ENCODE measurements at places on chromosomes 2 and 18.

DNA sequence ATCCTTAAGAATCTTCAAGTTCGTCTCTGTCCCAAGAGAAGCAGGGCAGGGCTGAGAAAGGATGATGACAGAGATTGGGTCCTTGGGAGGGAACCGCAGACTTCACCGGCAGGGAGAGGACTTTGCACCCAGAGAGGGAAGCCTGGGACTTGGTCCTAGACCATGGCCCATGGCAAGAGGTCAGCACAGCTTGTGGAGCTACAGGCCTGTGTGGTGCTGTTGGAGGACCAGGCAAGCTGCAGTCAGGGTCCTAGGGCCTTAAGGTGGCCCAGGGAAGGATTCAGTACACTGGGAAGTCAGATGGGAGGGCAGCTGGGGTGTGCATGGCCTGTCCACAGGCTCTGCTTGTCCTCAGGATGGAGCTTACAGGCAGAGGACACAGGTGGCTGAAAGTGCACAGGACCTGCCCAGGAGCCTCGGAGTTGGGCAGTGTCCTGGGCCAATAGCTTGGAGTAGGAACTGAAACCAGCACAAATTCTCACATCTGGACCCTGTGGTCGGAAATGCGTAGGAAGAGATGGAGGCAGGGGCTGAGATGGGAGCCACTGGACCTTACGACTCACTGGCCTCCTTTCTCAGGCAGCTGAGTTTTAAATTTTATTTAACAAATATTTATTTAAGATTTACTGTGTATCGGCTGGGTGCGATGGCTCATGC, 56.4 kb upstream of the TCF7L1 start:
- DNase-seq = no peak

DNA sequence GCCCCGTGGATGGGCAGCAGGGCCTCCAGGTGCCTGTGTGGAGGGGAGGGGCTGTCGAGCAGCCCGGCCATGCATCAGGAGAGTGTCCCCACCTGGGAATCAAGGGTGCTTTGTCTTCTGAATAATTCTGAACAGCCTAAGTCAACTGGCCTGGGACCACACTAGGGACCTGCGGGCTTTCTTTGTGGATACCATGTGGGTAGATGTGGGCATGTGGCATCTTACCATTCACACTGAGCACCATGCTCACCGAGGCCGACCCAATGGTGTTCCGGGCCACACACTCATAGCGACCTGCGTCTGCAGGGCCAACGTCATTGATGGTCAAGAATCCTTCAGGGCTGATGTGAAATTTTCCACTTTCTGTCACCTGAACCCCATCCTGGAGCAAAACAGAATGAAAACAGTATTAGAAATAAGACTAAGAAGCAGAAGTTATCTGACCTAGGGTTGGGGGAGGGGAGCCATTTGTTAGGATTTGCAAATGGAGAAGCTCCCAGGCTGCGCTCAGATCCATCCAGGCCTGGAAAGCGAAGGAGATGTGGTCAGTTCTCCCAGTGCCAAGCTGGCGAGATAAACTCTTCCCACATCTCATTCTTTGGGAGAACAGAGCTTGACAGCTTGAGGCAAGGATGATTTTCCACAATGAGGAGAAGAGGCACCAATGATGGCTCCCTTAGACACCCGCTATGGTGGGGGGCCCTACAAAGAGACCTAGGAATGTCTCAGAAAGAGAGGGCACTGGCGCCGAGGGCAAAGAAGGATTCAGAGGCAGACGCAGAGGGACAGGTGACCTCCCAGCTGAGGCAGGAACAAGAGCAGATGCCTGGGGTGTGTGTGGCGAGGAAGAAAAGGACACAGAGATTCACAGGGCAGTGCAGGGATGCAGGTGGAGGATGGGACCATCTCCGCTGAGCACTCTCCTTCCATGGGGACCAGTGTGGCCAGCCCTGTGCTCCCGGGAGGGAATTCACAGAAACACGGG, 83.4 kb downstream of the PXDN start:
- no peak for DNase-seq

DNA sequence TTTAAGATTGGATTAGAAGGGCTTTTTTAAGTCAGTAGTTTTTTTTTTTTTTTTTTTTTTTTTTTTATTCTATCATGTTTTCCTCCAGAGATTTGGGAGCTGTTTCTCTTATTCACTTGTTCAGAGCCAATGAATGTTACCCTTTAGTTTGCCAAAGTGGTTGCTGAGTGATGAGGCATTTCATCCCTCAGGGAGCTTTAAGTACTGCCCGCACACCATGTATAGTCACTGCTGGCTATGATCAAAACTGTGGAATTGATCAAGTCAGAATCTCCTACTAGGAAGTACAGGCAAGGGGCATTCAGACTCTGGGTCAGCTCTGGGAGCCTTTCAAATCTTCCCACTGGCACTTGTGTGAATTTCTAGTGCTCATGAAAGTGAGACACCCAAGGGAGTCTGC, 201.6 kb downstream of the IKZF2 start:
- no peak for DNase-seq

- peak; percentile 87 for DNase-seq
These were observed 29.1 kb upstream of the ZC3H15 start for GRCh38 chr2:186456941-186457340.

DNA sequence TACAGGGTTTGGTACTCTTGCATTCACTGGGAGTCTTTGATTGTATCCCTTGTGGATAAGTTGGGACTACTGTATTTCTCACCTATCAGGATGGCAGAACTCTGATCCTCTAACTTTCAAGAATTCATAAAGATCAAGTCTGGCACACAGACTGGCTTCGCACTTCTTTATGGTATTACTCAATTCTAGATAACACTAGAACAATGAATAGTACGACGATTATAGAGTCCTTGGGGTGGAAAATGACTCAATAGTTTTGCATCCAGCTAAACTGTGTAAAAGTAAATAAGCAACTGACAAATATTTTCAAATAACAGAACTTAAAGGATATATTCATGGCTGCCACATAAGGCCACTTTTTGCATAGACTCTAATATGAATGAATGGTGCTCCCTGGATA, 103.4 kb upstream of the MEX3C start:
- no peak for DNase-seq

- peak; percentile 31 for DNase-seq
These were observed 295.4 kb downstream of the CELF4 start for GRCh38 chr18:37270038-37270665.

DNA sequence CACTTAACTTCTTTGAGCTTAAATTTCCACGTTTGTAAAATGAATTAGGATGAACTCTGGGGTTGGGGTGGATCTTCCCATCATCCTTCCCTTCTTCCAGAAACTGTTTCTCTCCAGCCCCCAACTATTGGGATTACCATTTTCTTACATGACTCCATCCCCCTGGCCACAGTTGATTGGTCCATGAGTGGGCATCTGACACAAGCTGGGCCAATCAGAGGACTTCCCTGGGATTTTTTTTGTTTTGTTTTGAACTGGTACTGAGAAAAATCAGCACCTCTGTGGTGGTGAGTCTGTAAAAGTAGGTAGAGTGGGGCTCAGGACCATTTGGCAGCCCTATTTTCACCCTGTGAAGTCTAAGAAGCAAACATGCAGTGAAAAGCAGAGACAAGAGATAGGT, 118.0 kb upstream of the SERTAD2 start:
- DNase-seq = no peak

GRCh38 chr2:225002039-225002655, 40.1 kb downstream of the DOCK10 start:
- DNase-seq = peak; percentile 78

- no peak for DNase-seq
These were observed 352.8 kb downstream of the RNF144A start for GRCh38 chr2:7270011-7270431.

GRCh38 chr2:17733599-17733998, 20.0 kb downstream of the SMC6 start:
- DNase-seq = no peak

DNA sequence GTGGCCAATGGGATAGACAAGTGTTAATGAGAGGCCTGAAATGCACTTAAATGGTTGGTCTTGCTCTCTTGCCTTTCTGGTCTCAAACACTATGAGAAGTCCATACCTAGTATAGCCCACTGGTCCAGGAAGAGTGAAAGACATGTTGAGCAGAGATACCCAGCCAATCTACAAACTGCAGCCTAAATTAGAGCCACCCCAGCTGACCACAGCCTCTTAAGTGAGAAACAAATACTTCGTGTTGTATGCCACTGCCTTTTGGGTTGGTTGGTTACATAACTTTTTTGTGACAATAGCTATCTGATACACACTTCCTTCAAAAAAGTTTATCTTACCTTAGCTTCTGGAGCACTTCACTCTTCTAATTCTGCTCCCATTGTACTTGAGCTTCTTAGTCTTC, 8.8 kb upstream of the EXOC6B start:
- DNase-seq = no peak

- DNase-seq = no peak
These were observed 6.3 kb downstream of the BOK start for GRCh38 chr2:241564596-241565410.

GRCh38 chr18:46257366-46257765, 153.2 kb downstream of the HAUS1 start:
- DNase-seq = peak; percentile 32

DNA sequence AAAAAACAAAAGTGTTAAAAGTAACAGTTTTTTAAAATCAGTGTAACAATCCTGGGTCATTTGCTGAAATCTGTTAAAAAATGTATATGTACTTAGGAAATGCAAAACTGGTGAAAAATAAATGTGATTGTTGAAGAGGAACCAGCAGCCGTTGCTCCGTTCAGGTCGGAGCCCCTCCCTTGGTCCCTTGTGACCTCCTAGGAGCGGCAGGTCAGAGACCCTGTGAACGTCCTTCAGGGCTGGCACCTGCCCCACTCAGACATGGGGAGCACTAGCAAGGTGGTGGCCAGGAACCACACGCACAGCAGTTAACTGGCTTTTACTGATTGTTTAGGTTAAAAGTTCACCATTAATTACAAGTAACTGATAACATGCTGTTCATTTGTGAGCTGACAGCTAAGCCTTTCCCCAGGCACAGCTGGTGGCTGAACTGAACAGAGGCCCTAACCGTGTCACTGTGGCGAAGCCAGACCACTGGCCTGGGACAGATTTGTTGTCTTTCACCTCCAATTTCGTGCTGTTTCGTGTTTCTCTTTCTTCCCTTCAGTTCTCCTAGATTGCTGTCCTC, 159.2 kb upstream of the ALKAL2 start:
- DNase-seq = no peak

GRCh38 chr2:144346229-144346628, 173.7 kb downstream of the ZEB2 start:
- no peak for DNase-seq

DNA sequence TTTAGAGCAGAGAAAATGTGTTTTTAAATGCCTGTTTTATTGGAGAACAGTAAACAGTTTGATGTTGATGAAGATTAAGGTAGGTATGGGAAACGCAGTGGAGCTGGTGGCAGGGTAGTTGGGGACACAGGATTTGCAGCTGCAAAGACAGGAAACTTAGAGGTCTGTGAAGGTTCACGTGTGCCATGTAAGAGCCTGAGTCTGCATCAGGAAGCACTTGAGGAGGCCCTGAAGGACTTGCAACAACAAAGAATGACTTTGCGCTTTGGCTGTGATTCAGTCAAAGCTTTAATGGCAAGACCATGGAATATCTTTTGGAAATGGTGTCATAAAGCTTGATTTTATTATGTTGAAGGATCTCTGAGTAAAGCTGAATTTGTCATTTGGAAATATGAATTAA, 347.6 kb upstream of the KCNJ3 start:
- DNase-seq = no peak

- no peak for DNase-seq
These were observed 194.9 kb upstream of the CHAC2 start for GRCh38 chr2:53572696-53573095.

- no peak for DNase-seq
These were observed 609.4 kb upstream of the CNTNAP5 start for GRCh38 chr2:123415678-123416077.

- peak; percentile 92 for DNase-seq
These were observed 12.7 kb downstream of the TTC39C start for GRCh38 chr18:24027156-24027827.

DNA sequence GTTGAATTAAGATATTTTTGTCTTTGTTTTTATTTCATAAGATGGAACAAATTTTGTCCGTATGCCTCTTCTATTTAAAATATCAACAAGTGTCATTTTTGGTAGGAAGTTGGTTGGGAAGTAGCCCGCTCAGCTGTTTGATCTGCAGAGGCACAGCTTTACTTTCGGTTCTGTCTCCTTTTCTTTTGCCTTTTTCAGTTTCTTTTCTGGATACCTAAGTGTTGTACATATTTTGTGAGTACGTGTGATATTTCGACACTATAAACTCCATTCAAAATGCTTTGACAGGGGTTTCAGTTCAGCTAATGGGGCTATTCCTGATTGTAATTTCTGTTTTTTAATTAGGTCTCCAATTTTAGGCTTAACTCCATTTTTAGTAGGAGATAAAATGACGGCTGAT, 1785.0 kb upstream of the LRRTM1 start:
- no peak for DNase-seq

DNA sequence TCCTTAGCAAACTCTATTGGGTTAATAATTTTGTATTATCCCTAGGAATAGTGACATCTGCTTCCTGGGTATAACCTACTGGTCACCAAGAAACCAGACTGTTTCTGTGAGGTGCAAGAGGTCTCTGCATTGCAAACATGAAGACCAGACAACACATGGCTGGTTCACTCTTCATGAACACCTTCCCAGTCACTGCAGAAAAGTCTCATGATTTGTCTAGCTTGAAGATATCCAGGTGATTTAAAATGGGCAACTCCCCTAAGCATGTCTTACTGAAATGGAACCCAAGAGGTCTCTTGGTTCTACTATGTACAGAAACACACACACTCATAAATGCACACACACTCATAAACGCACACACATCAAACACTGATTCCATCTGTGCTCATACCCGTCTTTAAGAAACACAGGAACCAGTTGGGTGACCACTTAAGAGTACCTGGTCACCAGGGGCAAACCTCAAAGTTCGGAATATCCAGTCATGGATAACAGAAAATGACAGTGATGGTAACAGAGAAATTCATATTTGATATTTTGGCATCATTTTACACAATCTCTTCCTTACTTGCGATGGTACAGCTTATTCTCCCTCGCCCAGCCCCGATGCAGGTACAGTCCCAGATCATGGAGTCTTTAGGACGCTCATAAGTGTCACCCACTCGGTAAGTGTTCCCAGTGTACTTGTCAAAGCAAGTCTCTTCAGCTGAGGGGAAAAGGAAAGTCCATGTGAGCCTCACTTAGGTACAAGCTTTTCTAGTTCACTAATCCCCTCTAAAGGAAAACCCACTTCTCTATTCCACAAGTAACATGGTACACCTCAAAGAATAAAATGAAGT, 2.9 kb downstream of the FN1 start:
- peak; percentile 35 for DNase-seq

- no peak for DNase-seq
These were observed 273.7 kb downstream of the NOL4 start for GRCh38 chr18:33951031-33951430.

- no peak for DNase-seq
These were observed 238.5 kb downstream of the GALR1 start for GRCh38 chr18:77487951-77488740.
